Spinal cord (tissue), 10 donors: ENCODE measurements at places on chromosomes 2 and 18.

- no peak for DNase-seq
These were observed 90.1 kb downstream of the TWIST2 start for GRCh38 chr2:238938003-238938400.

GRCh38 chr18:28075501-28075900 is 101.4 kb downstream of the CDH2 start:
- DNase-seq: no peak

DNA sequence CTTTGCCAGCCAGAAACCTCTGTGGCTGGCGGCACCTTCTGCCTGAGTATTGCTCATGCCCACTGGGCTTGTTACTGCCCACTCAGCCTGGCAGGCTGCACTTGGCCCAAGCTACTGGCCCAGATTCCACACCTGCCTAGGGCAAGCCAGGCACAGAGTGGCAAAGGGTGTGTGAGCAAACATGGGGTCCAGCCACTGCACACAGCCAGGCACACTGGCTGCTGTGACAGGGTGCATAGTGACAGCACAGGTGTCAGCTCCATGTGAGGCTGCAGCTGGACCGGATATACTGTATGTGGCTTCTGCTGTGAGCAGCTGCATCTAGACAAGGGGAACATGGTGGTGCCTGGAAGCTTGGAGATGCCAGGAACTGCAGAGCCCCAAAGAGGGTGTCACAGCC is 113.9 kb downstream of the COPS8 start:
- DNase-seq: no peak

- no peak for DNase-seq
These were observed 98.1 kb upstream of the SH3BP4 start for GRCh38 chr2:234853729-234854128.

- no peak for DNase-seq
These were observed 220.7 kb upstream of the MC4R start for GRCh38 chr18:60593249-60593648.

DNA sequence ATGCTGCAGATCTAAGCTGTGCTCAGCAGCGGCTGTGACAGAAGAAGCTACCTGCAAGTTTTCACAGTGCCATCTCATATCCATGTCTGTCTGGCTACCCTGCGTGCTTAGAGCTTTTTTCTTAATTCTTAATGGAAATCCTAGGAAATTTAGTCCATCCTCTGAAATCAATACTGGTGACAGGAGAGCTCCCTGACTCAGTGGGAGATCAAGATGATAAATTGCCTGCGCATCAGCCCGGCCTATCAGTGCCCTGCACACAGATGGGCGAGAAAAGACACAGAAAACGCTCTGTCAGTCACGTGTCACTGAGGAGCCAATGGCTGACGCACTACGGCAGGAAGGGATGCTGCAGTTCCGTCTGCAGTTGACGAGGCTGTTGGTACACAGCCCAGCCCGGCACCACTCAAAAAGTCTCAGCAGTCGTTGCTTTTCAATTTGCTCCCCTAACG is 819.6 kb upstream of the FSHR start:
- DNase-seq: peak; percentile 84
